ENCODE measurements at places on chromosomes 5 and 9. TPM values are rescaled to one million over a fixed set of nuclear protein-coding genes. Genes with fewer than 3 reads are reported as not detected.

GRCh38 chr5:167867281-167867680 is 424.2 kb upstream of the WWC1 start:
- DNase-seq: no peak

DNA sequence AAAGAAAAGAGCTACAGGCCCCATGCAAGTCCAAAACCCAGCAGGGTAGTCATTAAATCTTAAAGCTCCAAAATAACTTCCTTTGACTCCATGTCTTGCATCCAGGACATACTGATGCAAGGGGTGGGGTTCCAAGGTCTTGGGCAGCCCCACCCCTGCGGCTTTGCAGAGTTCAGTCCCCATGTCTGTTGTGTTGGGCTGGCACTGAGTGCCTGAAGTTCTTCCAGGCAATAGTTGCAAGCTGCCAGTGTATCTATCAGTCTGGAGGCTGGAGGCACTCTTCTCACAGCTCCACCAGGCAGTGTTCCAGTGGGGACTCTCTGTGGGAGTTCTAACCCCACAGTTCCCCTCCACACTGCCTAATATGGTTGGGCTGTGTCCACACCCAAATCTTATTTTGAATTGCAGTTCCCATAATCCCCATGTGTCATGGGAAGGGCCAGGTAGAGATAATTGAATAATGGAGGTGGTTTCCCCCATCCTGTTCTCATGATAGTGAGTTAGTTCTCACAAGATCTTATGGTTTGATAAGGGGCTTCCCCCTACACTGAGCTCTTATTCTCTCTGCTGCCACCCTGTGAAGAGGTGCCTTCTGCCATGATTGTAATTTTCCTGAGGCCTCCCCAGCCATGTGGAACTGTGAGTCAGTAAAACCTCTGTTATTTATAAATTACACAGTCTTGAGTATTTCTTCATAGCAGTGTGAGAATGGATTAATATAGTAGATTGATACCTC is 237.5 kb upstream of the ADRA1B start:
- peak; percentile 22 for DNase-seq

DNA sequence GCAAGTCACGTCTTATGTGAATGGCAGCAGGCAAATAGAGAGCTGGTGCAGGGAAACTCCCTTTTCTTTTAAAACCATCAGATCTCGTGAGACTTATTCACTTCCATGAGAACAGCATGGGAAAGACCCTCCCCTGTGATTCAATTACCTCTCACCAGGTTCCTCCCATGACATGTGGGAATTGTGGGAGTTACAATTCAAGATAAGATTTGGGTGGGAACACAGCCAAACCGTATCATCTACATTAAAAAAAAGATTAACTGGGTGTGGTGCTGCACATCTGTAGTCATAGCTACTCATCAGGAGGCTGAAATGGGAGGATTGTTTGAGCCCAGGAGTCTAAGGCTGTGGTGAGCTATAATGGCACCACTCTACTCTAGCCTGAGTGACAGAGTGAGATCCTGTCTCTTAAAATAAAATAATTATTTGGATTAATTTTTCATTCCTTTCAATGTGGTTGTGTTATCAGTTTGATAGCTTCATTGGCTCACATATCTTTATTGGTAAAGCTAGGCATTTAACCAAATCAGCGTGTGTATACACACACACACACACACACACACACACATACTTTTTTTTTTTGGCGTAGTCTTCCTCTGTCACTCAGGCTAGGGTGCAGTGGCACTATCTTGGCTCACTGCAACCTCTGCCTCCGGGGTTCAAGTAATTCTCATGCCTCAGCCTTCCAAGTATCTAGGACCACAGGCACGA is 21.8 kb downstream of the DENND4C start:
- no peak for DNase-seq

DNA sequence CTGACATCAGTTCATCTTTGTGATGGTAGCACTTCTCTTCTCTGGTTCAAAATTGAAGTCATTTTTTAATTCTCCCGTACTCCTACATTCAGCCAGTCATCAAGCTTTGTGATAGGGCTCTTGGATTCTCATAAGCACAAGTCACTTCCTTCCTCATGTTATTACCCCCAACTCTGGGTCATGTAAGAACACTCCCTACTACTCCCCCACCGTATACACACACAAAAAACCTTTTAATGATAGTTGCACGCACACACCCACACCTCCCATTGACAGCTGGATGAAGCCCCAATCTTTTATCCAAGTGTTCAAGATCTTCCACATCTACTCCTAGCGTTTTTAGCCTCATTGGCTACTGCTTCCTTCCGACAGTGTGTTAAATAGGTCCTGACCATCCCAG is 16.8 kb downstream of the KDM3B start:
- DNase-seq: no peak

The ACOT12 gene
- total RNA-seq: not detected

Data from mammary epithelial cell (primary cell).